ENCODE measurements at places on chromosomes 2 and 18. TPM values are rescaled to one million over a fixed set of nuclear protein-coding genes. Genes with fewer than 3 reads are reported as not detected.

Gene ARHGAP28
- total RNA-seq: 16.2 TPM

Gene DOK6
- total RNA-seq: 61.5 TPM

Gene TSGA10
- total RNA-seq: 9.8 TPM

Gene ATRAID
- total RNA-seq: 27.5 TPM

Gene ANKRD30B
- total RNA-seq: not detected

Gene CDH2
- 150 TPM for total RNA-seq

Gene COQ10B
- total RNA-seq: 17.0 TPM

Gene RESP18
- total RNA-seq: 1.2 TPM

Gene GNAL
- 80.6 TPM for total RNA-seq

Gene ACMSD
- not detected for total RNA-seq

Gene CNDP1
- 0.49 TPM for total RNA-seq

Gene SH2D6
- 0.74 TPM for total RNA-seq

Gene DQX1
- total RNA-seq: 0.98 TPM

Gene ALK
- total RNA-seq: 0.98 TPM

Gene RNF152
- 60.7 TPM for total RNA-seq

Gene MLPH
- 0.98 TPM for total RNA-seq

Gene SLC19A3
- 1.5 TPM for total RNA-seq

Gene DOK1
- 3.4 TPM for total RNA-seq

Gene HSPD1
- 126 TPM for total RNA-seq

Gene CACNB4
- 39.1 TPM for total RNA-seq

Gene CCDC121
- 3.9 TPM for total RNA-seq

Gene DNAH6
- total RNA-seq: 3.4 TPM

Gene GCFC2
- 12.5 TPM for total RNA-seq

Gene SPATA3
- total RNA-seq: not detected

Gene DLX2
- total RNA-seq: 5.7 TPM

Gene IGFBP5
- total RNA-seq: 34.9 TPM

Gene BOLL
- total RNA-seq: not detected

Gene SH3BP4
- total RNA-seq: 8.4 TPM

Gene CNTNAP5
- total RNA-seq: 26.6 TPM

Data from temporal lobe (tissue), 4 donors.